ENCODE measurements at places on chromosomes 16 and 17.

- DNase-seq, result no peak
Measured at GRCh38 chr17:64694207-64694606, 32.1 kb upstream of the SMURF2 start.

DNA sequence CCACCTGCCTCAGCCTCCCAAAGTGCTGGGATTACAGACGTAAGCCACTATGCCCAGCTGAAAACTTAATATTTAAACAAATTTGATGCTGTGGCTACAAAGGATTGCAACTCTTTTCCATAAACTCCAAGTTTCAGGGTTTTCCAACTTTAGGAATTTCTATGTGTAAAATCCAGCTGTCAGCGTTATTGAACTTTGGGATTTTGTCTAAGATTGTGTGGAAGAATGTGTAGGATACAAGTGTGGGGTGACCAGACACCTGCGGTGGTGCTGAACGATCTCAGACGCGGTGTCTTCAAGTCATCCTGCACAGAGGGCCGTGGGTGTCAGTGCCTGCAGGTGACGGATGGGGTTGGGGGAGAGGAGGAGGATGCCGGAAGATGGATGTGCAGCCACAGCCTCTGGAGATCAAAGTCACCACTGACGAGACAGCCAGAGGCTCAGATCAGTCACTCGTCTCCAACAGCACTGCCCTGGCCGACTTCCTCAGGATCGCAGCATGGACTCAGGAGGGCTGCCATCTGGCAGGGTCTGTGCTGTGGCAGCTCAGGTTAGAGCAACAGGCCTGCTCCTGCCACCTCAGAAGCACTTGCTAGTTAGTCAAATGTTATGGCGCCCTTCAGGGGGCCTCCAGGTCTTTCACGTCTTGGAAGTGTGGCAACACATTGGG lies 13.0 kb downstream of the ACSF3 start:
- DNase-seq, result no peak

DNA sequence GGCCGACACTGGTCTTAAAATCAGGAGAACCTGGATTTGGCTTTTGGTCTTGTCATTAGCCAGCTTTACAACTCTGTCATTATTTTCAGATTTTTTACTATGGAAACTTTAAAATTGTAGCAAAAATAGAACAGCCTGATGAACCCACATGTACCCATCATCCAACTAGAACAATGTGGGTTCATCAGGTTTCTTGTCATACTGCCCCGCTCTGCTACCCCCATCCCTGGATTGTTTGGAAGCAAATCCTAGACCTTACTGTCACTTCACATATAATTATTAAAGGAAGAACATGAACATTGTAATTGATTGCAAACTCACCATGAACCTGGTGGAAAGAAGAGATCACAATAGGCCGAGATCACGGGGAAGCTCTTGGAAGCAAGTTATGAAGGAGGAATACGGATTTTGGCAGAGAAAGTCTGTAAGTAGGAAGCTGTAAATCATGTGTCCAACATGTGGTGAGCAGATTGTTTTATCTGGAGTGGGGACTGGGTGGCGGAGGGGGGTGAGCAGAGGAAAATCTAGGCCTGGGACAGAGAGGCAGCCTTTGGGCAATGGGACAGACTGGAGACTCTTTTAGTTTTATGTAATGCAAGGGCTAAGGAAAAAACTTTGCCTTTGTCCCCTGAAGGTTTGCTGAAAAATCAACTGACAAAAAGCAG lies 67.0 kb downstream of the PITPNC1 start:
- no peak for DNase-seq

DNA sequence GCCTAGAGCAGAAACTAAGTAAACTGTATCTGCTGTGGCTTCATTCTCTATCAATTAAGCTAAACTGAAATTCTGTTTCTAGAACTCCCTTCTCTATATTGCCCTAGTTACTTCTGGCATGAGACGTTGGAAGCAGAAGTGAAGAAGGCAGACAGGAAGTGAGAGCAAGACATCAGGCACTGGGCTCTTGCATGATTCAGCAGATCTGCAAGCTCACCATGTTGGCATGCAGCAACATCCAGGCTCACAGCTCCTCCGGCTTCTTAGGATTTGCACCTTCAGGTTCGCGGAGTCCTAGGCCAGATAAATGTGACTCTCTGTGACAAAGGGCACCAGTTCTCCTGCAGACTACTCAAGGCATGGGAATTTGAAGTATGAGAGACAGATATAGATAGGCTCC lies 148.3 kb downstream of the CDH8 start:
- DNase-seq, result peak; percentile 84

DNA sequence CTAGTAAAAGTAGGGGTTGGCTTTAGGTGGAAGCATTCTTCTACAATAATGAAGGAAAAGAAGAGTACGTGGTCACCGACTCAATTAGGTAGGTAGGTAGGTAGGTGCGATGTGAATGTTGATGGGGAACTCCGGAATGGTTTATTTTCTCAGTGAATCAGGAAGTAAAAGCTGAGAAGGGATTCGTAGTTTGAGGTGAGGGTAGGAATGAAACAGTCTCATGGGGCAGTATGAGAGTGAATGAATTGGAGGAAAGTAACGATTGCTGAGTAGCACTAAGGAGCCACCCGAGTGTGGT lies 13.9 kb downstream of the PER1 start:
- no peak for DNase-seq

DNA sequence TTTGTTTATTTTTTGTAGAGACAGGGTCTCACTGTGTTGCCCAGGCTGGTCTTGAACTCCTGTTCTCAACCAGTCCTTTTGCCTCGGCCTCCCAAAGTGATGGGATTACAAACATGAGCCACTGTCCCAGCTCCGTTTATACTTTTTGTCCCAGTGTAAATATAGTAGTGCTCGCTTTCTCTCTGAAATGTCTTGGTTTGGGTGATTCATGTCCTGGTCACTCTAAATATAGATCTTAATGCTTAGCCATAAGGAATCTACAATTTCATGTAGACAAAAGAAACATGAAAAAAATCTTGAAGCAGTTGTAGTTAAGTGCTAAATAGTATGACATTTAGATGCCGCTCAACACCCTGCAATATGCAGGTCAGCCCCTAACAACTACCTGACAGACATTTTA lies 126.9 kb downstream of the KATNIP start:
- DNase-seq, result no peak

- no peak for DNase-seq
Measured at GRCh38 chr16:57000271-57001025, 11.1 kb downstream of the NLRC5 start.

- no peak for DNase-seq
Measured at GRCh38 chr16:59635674-59636073, 901.6 kb upstream of the GOT2 start.

DNA sequence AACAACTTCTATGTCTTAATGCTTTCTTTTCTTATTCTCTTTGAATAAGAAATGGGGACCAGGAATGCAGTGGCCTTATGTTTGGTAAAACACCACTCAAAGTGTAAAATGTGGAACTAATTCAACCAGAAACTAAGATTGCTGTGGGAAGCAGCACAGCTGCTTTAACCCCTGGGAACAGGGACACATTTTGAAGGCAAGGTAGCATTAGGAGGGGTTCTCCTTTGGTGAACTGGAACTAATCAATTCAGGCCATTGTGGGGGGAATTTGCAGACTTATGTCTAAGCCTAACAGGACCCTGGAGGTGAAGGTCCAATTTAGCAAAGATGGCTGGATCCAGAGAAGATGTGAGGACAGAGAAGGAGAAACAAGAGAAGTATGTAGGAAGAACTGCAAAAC lies 256.1 kb downstream of the ZFHX3 start:
- no peak for DNase-seq

DNA sequence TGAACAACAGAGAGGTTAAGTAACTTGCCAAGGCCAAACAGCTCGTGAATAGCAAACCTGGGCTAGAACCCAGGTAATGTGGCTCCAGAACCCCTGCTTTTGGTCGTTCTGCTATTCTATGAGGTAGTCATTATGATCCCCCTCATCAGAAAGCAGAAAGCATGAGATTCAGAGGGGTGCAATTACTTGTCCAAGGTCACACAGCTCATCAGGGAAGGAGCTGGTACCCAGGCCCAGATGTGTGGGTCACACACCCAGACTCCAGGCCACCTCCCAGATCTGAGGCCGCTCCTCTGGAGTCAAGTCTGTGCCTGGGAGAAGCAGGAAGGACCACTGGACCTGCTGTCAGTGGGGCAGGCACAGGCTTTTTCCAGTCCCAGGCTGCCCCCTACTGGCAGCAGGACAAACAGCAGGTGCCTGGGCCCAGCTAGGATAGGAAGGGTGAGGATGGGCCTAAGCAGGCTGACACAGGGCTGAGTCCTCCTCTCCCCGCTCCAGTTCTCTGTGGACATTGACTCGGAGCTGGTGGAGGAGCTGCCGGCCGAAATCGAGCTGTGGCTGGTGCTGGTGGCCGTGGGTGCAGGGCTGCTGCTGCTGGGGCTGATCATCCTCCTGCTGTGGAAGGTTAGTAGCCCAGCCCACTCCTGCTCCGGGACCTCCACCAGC lies 7.8 kb upstream of the PDK2 start:
- DNase-seq, result peak; percentile 92

DNA sequence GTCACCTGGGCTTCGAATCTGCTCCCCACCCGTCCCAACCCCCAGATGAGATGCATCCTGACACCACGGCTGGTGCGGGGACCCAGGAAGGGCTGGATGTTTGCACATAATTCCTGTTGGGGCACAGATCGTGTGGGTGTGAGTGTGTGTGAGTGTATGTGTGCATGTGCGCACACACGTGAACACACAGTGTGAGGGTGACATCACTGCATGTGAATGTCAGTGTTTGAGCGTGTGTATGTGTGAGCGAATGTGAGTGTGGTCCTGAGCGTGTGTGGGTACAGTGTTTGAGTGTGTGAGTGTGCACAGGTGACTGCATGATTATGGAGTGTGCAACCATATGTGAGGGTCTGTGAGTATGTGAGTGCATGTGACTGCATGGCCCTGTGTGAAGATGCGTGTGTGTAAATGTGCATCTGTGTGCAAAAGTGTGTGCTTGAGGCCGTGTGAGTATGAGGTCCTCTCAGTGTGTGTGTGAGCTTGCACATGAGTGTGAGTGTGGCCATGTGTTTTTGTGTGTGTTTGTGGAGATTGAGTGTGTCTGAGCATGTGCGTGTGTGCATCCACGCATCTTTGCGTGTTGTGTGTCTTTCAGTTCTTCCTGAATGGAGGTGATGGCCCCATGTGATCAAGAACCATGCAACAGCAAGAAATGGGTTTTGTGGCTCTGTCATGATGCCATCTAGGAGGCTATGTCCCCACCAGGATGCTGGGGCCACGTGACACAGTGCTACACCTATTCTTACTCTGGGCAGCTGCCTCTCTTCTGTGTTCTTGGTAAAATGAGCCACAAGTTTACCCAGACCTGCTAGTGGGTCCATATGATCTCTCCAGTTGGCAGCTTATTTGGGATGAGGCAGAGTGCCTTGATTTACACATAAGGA lies 70.5 kb upstream of the GCSH start:
- DNase-seq, result no peak

GRCh38 chr17:64531955-64532371 lies 25.2 kb downstream of the CEP95 start:
- DNase-seq, result no peak

GRCh38 chr17:1608676-1609075 lies 20.0 kb downstream of the SLC43A2 start:
- no peak for DNase-seq

- no peak for DNase-seq
Measured at GRCh38 chr16:88988980-88989811, 12.2 kb upstream of the CBFA2T3 start.

DNA sequence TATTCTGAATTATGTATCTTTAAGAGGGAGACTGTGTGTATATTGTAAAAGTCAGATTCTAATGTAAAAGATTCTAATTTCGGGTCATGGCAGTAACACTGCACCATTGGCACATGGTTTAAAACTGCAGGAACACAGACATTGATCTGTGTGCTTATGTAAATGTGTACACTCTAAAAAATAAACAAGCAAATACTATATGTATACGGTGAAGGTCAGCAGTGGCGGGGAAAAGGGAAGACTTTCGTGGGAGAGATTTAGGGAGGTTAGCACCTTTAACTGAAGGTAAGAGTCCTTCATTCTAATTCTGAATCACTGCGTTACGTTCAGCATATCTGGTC lies 157.8 kb upstream of the FAM20A start:
- no peak for DNase-seq

GRCh38 chr17:51298508-51299371 lies 38.4 kb downstream of the UTP18 start:
- peak; percentile 86 for DNase-seq

DNA sequence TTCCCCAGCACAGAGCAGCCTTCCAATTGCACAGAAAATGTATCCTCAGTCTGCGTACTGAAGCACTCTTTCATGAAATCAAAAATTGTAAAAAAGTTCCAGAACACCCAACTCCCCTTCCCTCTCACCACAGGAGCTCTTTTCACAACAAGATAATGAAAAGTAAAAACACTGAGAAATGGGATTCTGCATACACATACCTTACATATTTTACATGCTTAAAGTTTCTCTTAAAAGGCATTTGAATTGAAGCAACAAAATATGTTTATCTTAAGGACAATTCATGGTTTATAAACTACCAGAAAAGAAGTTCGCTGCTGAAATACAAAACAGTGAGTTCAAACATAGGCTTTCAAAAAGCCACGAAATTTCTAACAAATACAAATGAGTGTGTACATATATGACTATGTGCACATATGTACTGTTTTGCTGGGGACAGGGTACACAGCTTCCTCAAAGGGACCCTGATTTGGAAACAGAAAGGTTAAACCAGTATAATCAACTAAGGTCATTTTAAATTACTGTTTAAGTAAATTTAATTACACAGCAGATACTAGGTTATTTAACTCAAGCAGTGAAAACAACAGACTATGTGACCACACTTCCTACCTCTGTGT lies 33.8 kb downstream of the COG1 start:
- no peak for DNase-seq

GRCh38 chr16:24838554-24839266 lies 7.1 kb upstream of the SLC5A11 start:
- DNase-seq, result peak; percentile 0
